ENCODE measurements at places on chromosomes 4 and X. TPM values are rescaled to one million over a fixed set of nuclear protein-coding genes. Genes with fewer than 3 reads are reported as not detected.

GRIA2 gene
- 0.50 TPM for total RNA-seq

FANCB gene
- 0.83 TPM for total RNA-seq

TCEAL3 gene
- 170 TPM for total RNA-seq

DNAAF6 gene
- not detected for total RNA-seq

BEX1 gene
- total RNA-seq: 7.6 TPM

ZNF280C gene
- total RNA-seq: 4.1 TPM

PAPSS1 gene
- total RNA-seq: 11.6 TPM

UCHL1 gene
- total RNA-seq: 120 TPM

SPATA18 gene
- total RNA-seq: 5.4 TPM

DRD5 gene
- not detected for total RNA-seq

CTAG2 gene
- not detected for total RNA-seq

HSFX2 gene
- total RNA-seq: not detected

MAGEA12 gene
- total RNA-seq: not detected

AFP gene
- not detected for total RNA-seq

AMBN gene
- total RNA-seq: not detected

POF1B gene
- total RNA-seq: under 0.01 TPM

PPP1R3F gene
- 13.8 TPM for total RNA-seq

GSX2 gene
- total RNA-seq: not detected

IL3RA gene
- total RNA-seq: 5.0 TPM

CYP2U1 gene
- total RNA-seq: 20.8 TPM

KIAA1210 gene
- not detected for total RNA-seq

S100P gene
- total RNA-seq: not detected

MAPK10 gene
- 13.7 TPM for total RNA-seq

ATP8A1 gene
- total RNA-seq: 7.5 TPM

SSX5 gene
- not detected for total RNA-seq

MAGEA2 gene
- total RNA-seq: not detected

CXorf65 gene
- not detected for total RNA-seq

MTNR1A gene
- not detected for total RNA-seq

NR0B1 gene
- total RNA-seq: not detected

GPC3 gene
- total RNA-seq: 13.3 TPM

BEX5 gene
- total RNA-seq: 2.5 TPM

RNF175 gene
- total RNA-seq: 0.50 TPM

AMTN gene
- total RNA-seq: not detected

NXF2B gene
- total RNA-seq: not detected

CLCN5 gene
- 2.7 TPM for total RNA-seq

DIPK2B gene
- 31.8 TPM for total RNA-seq

XAGE1A gene
- total RNA-seq: not detected

MAGEA8 gene
- not detected for total RNA-seq

ASB11 gene
- not detected for total RNA-seq

ANXA3 gene
- total RNA-seq: 216 TPM

SPANXD gene
- not detected for total RNA-seq

KIF4A gene
- total RNA-seq: 0.33 TPM

MXRA5 gene
- total RNA-seq: 2.5 TPM

CFAP299 gene
- total RNA-seq: 2.2 TPM

ARHGEF38 gene
- total RNA-seq: not detected

SORBS2 gene
- 1,081 TPM for total RNA-seq

TMPRSS11E gene
- total RNA-seq: not detected

DAPP1 gene
- 1.2 TPM for total RNA-seq

KLKB1 gene
- 2.0 TPM for total RNA-seq

FAM156A gene
- 8.3 TPM for total RNA-seq

CDX4 gene
- total RNA-seq: not detected

HSFX4 gene
- not detected for total RNA-seq

GUCY1A1 gene
- total RNA-seq: 59.8 TPM

PABPC1L2A gene
- total RNA-seq: not detected

GPC4 gene
- 79.7 TPM for total RNA-seq

DBET gene
- not detected for total RNA-seq

IL15 gene
- total RNA-seq: 3.8 TPM

Measured in esophagus muscularis mucosa (tissue), 4 donors.